Right atrium auricular region (tissue), 2 donors: ENCODE measurements at places on chromosomes 4 and X. TPM values are rescaled to one million over a fixed set of nuclear protein-coding genes. Genes with fewer than 3 reads are reported as not detected.
A peak's percentile ranks its signal among the peaks of the same experiment; 100 is the strongest.

The SHROOM4 gene
- total RNA-seq: 13.6 TPM

The MGARP gene
- total RNA-seq: 4.3 TPM

The RAB41 gene
- not detected for total RNA-seq

The MMRN1 gene
- 35.8 TPM for total RNA-seq

DNA sequence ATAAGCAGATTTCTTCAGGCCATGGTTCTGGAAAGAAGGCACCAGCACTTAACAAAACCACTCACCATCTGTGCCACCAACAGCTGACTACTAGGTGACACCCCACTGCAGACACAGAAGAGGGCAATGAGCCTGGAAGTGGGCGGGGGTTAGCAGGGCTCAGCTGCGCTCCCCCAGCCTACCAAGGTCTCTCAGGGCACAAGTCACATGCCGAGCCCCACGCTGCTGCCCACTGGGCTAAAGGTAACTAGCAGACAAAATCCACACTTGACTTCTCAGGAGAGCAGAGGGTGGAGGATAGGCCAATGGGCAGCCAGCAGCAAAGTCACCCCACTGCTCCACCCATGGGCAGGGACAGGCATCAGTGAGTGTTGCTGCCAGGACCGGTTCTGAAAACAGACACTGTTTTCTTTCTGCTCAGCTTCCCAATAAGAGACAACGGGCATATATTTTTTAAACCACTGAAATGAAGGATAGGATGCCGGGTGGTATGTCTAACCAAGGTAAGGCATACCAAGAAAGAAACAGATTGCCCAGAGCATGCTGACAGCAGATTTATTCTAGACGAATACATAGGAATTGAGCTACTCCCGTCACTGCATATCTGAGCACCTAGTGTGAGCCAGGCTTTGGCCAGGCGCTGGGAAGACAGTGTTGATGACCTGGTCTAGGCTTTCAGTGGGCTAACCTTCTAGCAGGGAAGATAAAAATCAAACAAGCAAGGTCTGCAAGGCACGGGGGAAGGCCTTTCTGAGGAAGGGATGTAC, 20.1 kb downstream of the ACSL1 start:
- no peaks in the 10 kb centered on the region for H3K27me3 ChIP-seq
- H3K4me3 ChIP-seq: peak overlapping the region; percentile 30
- H3K27ac ChIP-seq: peak overlapping the region; percentile 79
- peak; percentile 87 for DNase-seq
- no peaks in the 10 kb centered on the region for H3K4me1 ChIP-seq

DNA sequence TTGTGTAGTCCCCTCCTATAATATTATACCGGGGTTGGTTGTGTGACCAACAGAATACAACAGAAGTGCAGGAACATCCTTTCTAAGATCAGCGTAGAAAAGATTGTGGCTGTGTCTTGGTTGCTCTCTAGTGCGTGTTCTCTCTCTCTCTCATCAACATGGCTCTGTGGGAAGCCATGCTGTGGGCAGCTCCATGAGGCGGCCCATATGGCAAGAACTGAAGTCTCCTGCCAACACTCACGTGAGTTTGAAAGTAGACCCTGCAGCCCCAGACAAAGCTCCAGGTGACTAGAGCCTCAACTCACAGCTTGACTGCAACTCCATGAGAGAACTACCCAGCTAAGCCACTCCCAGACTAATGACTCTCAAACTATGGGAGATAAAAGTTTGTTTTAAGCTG, 118.7 kb downstream of the TSPAN5 start:
- H3K27ac ChIP-seq: no peak overlapping the region
- no peak for DNase-seq
- no peak overlapping the region for H3K4me3 ChIP-seq
- H3K36me3 ChIP-seq: no peaks in the 10 kb centered on the region

GRCh38 chrX:55004231-55004630, 4.1 kb downstream of the APEX2 start:
- no peaks in the 10 kb centered on the region for H3K27me3 ChIP-seq
- peaks cover 26% of the 10 kb centered on the region for H3K4me1 ChIP-seq
- no peak overlapping the region for H3K27ac ChIP-seq
- no peak overlapping the region for H3K4me3 ChIP-seq
- H3K36me3 ChIP-seq: peaks cover 12% of the 10 kb centered on the region
- no peak for DNase-seq

GRCh38 chr4:94508806-94509205, 57.1 kb downstream of the PDLIM5 start:
- H3K4me1 ChIP-seq: peaks cover 66% of the 10 kb centered on the region
- no peaks in the 10 kb centered on the region for H3K27me3 ChIP-seq
- H3K27ac ChIP-seq: peak overlapping the region; percentile 57
- H3K36me3 ChIP-seq: peaks cover 10% of the 10 kb centered on the region

DNA sequence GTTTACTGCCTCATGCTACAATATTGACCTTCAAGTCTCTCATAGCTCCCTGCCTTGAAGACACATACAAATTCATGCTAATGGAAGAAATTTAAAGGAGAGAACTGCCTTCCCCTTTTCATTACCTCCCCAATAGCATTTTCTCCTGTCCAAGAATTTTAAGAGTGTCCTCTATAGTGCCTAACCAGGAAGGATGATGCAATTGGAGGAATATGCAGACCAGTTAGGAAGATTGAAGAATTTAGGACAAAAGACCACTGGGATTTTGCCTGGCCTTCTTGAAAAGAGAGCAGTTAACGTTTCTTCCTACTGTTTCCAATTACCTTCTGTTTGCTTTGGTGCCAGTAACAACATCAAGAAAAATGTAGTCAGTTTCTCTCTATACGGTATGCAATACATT, 443.9 kb downstream of the INPP4B start:
- H3K4me1 ChIP-seq: no peaks in the 10 kb centered on the region
- H3K27ac ChIP-seq: no peak overlapping the region
- H3K4me3 ChIP-seq: no peak overlapping the region
- DNase-seq: no peak

- H3K4me1 ChIP-seq: no peaks in the 10 kb centered on the region
- H3K27ac ChIP-seq: no peak overlapping the region
- no peaks in the 10 kb centered on the region for H3K36me3 ChIP-seq
These were observed 178.5 kb downstream of the PACRGL start for GRCh38 chr4:20878806-20879205.

GRCh38 chrX:155048977-155049619, 21.8 kb downstream of the CMC4 start:
- peaks cover 8% of the 10 kb centered on the region for H3K4me1 ChIP-seq
- H3K27me3 ChIP-seq: no peaks in the 10 kb centered on the region
- no peak overlapping the region for H3K27ac ChIP-seq
- no peak overlapping the region for H3K4me3 ChIP-seq
- DNase-seq: no peak

DNA sequence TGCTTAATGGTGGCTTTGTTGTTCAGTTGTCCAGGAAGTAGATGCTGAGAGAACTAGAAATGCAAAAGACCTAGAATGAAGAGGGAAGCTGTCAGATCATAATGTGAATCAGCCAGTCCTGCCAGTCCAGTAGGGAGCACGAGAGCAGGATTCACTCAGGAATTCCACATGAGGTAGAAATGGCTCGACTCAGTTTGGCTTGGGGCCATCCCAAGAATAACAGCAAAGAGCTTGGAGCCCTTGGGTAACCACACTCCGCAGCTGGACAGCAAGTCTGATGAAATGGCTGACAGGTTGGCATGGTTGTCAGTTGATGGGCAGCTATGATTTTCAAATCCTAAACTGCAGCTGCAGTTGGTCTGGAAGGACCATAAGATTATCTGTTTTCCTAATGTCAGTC, 44.5 kb upstream of the WDR1 start:
- DNase-seq: no peak
- H3K36me3 ChIP-seq: no peaks in the 10 kb centered on the region
- H3K4me1 ChIP-seq: no peaks in the 10 kb centered on the region
- no peak overlapping the region for H3K27ac ChIP-seq
- H3K27me3 ChIP-seq: no peaks in the 10 kb centered on the region
- H3K4me3 ChIP-seq: no peak overlapping the region

GRCh38 chrX:53263597-53264094, 17.7 kb downstream of the IQSEC2 start:
- no peak overlapping the region for H3K4me3 ChIP-seq
- no peaks in the 10 kb centered on the region for H3K4me1 ChIP-seq
- no peaks in the 10 kb centered on the region for H3K27me3 ChIP-seq
- H3K36me3 ChIP-seq: no peaks in the 10 kb centered on the region

DNA sequence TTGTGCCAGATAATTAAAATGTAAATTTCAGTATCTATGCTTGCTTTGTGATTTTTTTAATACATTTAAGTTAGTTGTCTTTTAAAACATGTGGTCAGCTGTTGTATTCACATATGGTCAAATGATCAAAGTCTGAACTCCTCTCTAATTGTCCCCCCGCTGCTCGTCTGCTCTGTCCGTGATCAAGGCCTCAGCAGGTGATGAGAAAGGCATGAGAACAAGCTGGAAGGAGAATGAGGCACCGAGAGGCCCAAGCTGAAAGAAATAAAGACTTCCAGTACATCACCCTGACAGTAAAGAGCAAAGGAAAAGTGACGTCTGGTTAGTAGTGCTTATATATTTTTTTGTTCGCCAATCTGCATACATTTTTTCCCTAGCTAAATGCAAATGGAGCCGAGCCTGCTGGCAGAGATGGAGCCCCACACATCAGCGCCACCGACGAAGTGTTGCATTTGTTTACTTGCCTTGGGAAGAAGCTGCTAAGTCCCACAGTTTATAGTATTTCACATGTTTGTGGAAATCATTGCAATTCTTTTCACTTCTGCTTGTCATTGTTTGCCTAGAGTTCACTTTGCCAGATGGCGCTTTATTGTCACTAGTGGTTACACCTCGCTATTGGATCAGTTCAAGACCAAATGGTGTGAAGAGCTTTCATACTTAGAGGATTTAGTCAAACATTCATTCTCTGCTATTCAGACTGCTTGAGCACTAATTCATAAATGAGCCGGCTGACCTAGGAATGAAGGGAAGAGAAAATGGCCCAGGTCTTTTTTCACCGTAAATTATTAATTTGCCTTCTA, 181.5 kb downstream of the ZIC3 start:
- no peak for DNase-seq
- no peak overlapping the region for H3K27ac ChIP-seq
- no peaks in the 10 kb centered on the region for H3K4me1 ChIP-seq
- no peak overlapping the region for H3K4me3 ChIP-seq
- no peaks in the 10 kb centered on the region for H3K27me3 ChIP-seq

GRCh38 chrX:131724292-131724691, 180.4 kb downstream of the OR13H1 start:
- no peaks in the 10 kb centered on the region for H3K36me3 ChIP-seq
- no peaks in the 10 kb centered on the region for H3K27me3 ChIP-seq
- no peak for DNase-seq

- H3K27ac ChIP-seq: no peak overlapping the region
- no peak overlapping the region for H3K4me3 ChIP-seq
- H3K4me1 ChIP-seq: no peaks in the 10 kb centered on the region
- H3K36me3 ChIP-seq: no peaks in the 10 kb centered on the region
These were observed 28.1 kb downstream of the KLHL8 start for GRCh38 chr4:87192145-87192919.
